Activated naive CD8-positive, alpha-beta T cell treated with anti-CD3 and anti-CD28 coated beads for 36 hours (primary cell): ENCODE measurements at places on chromosomes 1 and 21.

DNA sequence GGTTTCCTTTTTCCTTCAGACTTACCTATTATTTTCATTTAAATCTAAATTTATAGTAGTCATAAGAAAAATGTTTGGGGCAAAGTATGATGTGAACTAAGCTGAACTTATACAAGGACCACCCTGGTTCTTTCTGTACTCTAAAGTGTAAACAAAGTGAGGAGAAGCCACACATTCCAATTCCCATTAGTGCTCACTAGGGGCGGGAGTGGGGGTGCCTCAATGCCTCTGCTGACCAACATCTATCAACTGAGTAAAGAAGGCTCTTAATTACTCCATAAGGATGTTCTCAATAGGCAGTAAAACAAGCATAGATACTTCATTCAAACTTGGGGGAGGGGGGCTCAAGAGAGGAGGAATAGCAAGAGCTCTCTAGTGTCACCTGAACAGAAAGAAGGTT lies 151.7 kb downstream of the CDC42BPA start:
- DNase-seq = no peak

- DNase-seq = no peak
These were observed 329.2 kb upstream of the C1orf87 start for GRCh38 chr1:60402816-60403215.

- no peak for DNase-seq
These were observed 71.0 kb downstream of the HIVEP3 start for GRCh38 chr1:41847733-41848132.

DNA sequence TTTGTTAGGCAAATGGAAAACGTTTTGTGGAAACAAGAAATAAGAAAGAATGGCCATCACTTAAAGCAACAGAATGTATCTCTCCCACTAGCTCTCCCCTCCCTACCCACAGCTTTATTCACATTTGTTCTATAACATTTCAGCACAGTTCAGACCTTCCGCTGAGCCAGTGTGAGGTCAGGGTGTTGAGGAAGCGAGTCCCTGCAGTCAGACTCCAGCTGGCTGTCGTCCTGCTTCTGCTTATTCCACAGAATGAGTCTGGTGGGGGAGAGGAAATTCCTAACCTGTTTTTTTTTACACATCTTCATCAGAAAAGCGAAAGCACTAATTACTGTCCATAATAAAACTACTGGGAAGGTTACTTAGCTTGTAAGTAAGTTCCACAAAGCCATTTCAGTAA lies 39.0 kb downstream of the MRPL39 start:
- DNase-seq = no peak

- DNase-seq = no peak
These were observed 55.8 kb downstream of the HUNK start for GRCh38 chr21:31928656-31929055.

DNA sequence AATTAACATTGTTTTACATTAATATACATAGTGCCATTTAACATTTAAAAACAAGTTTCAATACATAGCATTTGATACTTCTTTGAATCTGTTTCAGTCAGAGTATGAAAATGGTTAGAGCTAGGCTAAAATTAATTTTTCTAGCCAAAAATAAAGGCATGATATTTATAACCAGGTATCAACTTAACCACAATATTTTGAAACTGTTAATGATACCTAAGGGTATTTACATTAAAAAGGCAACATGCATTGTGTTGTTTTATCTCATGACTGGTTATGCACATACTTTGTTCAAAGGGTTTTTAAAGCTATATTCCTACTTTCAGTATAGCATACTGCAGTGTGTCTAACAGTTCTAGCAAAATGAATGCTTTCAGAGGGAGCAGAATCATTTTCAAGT lies 130.0 kb downstream of the HS2ST1 start:
- DNase-seq = no peak

DNA sequence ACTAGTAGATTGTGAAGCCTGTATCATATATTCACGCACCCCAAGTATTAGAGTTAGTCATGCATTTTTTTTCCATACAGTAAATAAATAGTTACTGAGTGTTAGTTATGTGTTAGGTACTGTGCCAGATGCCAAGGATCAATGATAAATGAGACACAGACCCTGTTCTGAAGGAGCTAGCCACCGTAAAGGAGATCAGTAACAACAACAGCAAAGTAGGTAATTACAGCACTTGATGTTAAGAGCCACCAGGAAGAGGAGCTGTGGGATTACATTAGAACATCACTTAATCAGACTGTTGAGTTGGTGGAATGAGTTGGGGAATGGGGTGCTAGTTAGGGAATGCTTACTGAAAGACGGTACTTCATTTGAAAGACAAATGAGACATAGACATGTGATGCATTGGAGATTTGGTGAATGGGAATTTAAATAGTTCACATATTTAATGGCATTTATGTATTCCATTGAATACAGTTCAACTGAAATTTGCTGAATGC lies 21.0 kb downstream of the PRKAA2 start:
- DNase-seq = no peak

DNA sequence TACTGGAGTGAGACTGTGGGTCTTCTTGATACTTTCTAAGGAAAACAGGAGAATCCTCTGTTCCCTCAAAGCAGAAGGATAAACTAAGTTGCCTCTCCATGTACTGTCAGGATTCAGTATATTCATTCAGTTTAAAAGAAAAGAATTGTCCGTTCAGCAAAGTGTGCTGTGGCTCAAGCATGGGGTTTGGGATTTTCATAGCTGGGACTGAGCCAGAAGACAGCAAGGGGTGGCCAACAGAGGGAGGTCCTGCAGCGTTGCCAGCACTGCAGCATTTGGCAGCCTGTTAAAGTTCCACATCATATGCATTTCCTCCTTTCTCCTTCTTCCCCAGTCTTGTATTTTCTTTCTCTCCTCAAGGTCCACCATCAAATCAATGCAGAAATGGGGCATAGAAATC lies 75.1 kb downstream of the DTL start:
- no peak for DNase-seq

DNA sequence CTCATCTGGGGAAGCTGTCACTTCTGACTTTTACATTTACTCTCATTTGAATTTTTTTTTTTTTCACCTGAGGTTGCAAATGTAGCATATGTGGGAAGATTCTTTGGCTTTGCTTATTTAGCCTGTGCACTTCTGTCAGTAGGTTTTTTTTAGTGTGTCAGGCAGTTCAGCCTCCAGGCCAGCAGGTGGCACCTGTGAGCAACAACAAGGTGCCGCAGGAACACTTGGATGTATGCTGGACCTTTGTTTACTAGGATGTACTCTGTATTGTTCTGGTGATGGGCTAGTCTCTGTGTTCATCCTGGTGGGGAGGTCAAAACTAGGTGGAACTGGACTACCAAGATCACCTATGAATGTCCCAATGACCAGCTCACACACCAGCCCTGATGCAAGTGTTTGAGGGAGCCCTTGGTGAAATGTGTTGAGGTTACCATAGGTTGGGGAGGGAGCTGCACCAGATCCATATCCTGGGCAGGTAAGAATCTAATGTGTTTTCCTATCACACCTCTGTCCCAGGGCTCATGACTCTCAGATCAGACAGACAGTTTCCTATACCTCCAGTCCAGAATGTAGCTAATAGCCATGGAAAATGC lies 618.2 kb downstream of the BRINP3 start:
- DNase-seq = peak; percentile 7

DNA sequence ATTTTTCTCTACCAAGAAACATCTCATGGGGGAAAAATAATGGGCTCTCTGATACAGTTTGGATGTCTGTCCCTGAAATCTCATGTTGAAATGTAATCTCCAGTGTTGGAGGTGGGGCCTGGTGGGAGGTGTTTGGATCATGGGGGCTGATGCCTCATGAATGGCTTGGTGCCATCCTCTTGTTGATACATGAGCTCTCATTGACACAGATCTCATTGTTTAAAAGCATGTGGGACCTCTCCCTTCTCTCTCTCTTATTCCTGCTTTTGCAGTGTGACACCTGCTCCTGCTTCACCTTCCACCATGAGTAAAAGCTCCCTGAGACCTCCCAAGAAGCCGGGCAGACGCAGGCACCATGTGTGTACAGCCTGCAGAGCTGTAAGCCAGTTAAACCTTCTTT lies 332.5 kb upstream of the NRIP1 start:
- no peak for DNase-seq

DNA sequence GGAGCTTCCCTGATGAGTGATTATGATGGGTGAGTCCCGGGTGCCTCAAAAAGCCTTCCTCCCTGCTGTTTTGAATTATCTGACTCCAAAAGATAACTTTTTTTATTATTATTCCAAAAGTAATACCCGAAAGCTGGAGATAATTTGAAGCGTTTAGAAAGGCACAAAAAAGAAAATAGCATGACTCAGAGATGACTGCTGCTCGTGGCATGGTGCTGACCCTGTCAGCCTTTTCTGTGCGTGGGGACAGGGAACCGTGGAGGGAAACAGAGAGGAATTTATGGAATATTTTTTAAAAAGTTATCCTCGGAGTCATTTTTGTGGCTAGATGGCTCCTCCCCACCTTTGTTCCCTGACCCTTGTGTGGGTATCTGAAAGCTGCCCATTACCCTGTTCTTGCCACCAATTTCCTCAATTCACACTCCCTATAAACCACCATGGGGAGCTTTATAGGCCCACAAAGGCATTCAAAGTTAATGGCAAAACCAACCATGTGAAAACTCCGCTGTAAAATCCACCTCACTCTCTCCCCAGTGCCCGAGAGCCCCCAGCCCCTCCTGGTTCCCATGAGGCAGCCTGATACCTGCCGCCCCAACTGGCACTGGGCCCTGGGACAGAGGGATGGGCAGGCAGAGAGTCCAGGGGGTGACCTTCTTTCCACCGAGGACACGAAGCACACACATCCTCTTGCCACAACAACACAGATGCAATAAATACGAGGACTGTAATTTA lies 37.5 kb downstream of the IGSF21 start:
- no peak for DNase-seq

GRCh38 chr21:37136744-37137143 lies 63.7 kb downstream of the TTC3 start:
- DNase-seq = no peak

DNA sequence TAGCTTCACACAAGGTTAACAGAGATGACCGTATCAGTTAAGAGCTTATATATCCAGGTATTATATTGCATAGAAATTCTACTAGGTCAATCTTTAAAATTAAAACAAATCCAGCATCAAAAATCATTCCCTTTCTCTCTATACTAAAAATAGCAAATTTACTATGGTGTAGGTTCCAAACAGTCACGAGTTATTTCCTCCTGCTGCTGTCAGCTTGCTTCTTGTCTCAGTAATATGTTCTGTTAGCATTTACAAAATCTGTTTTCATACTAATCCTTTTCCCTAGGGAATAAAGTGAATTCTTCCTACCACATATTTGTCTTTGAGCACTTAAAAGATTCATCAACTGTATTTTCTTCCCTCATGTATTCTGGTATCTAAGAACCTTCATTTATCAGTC lies 2.5 kb downstream of the WDR26 start:
- DNase-seq = no peak

GRCh38 chr1:104794035-104794434 lies 1044.3 kb downstream of the AMY1C start:
- no peak for DNase-seq

DNA sequence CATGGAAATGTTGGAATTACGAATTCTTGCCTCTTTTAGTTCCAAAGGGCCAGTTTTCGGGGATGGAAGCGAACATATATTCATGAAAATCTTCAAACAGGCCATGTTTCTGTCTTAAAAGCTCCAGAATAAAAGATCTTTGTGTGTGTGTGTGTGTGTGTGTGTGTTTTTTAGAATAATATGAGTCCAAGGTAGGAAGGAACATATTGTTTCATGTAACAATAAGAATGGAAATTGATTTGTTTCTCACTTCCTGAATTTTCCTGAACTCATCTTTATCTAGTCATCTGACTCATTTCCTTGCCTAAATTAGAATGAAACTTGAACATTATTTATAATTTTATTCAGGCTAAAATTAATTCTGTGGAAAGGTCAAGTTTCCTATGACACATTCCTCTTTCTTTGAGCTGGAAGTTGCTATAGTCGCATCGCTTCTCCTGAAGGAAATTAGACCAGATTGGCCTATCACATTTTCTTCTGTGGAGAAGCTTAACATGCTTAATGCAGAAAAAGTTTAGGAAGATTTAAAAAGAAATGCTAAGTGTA lies 805.1 kb upstream of the ADAMTS5 start:
- no peak for DNase-seq

GRCh38 chr1:184113251-184113650 lies 61.7 kb downstream of the TSEN15 start:
- DNase-seq = no peak

DNA sequence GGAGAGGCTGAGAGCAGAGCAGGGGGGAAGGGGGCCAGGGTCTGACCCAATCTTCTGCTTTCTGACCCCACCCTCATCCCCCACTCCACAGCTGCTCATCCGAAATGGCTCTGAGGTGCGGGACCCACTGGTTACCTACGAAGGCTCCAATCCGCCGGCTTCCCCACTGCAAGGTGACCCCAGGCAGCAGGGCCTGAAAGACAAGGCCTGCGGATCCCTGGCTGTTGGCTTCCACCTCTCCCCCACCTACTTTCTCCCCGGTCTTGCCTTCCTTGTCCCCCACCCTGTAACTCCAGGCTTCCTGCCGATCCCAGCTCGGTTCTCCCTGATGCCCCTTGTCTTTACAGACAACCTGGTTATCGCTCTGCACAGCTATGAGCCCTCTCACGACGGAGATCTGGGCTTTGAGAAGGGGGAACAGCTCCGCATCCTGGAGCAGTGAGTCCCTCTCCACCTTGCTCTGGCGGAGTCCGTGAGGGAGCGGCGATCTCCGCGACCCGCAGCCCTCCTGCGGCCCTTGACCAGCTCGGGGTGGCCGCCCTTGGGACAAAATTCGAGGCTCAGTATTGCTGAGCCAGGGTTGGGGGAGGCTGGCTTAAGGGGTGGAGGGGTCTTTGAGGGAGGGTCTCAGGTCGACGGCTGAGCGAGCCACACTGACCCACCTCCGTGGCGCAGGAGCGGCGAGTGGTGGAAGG lies 17.1 kb upstream of the HDAC1 start:
- DNase-seq = no peak

GRCh38 chr1:212646588-212646987 lies 38.0 kb downstream of the ATF3 start:
- DNase-seq = no peak

DNA sequence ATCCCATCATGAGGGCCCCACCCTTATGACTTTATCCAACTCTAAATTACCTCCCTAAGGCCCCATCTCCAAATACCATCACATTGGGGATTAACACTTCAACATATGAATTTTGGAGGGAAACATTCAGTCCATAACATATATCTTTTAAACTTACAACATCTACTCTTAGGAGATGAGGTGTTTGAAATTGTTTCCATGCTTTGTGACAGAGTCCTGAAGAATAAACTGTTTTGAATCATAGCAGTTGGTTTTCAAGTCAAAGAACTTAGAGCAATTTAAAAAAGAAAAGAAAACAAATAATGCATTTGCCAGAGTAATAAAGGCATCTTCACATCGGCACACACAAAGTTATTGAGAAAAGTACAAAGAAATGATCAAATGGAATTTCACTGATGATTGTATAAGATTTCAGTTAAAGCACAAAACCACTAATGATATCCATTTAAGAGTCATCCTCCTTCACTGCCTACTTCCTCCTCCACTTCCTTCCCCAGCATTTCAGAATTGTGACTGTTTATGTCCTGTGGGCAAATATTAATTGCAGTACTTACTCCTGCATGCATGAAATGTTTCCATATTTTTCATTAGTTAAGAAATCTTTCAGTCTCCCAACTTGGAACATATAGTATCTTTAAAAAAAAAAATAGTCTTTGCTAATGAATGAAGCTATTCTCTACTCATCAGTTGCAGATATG lies 202.0 kb downstream of the LRRC40 start:
- DNase-seq = no peak
